Type B pancreatic cell (in vitro differentiated cells): ENCODE measurements at places on chromosomes 5 and 9. TPM values are rescaled to one million over a fixed set of nuclear protein-coding genes. Genes with fewer than 3 reads are reported as not detected.
A peak's percentile ranks its signal among the peaks of the same experiment; 100 is the strongest.

The THBS4 gene
- 8.8 and 16.6 TPM in 2 replicates for total RNA-seq

The BASP1 gene
- total RNA-seq = 131 and 197 TPM in 2 replicates

The PIP5KL1 gene
- 5.8 and 9.4 TPM in 2 replicates for total RNA-seq

The CDKN2AIPNL gene
- 24.4 and 28.7 TPM in 2 replicates for total RNA-seq

DNA sequence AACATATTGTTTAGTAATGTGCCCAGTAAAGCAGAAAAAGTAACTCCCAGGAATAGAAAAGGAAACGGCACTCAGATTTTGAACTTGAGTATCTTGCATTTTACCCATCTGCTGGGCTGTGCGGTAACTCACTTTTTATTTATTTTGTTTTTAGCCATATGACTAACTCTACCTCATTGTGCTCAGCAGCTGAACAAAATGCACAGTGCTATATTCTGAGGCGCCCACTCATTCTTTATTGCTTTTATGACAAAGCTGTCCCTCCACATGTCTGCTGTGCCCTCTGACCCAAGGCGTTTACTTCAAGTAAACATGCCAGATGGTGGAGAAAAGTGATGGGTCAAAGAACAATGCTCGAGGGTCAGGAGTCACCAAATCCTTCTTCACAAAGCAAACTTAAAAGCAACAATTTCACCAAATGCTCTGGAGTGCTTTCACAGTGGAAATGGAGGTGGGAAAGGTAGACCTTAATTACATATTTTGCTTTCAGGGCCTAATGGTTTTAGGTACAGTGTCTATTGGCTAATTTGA, 215.2 kb upstream of the ELAVL2 start:
- no peak overlapping the region for H3K27ac ChIP-seq
- no peaks in the 10 kb centered on the region for H3K36me3 ChIP-seq
- no peaks in the 10 kb centered on the region for H3K4me1 ChIP-seq
- H3K27me3 ChIP-seq = no peaks in the 10 kb centered on the region
- H3K4me3 ChIP-seq = no peak overlapping the region

- H3K27ac ChIP-seq = no peak overlapping the region
- H3K36me3 ChIP-seq = peaks cover 15% of the 10 kb centered on the region
- DNase-seq = no peak
- H3K27me3 ChIP-seq = peaks cover 16% of the 10 kb centered on the region
- H3K4me1 ChIP-seq = peaks cover 24% of the 10 kb centered on the region
Measured at GRCh38 chr5:169213479-169213878, 87.5 kb downstream of the SLIT3 start.

- H3K4me1 ChIP-seq = peaks cover 24% of the 10 kb centered on the region
- peaks cover 10% of the 10 kb centered on the region for H3K36me3 ChIP-seq
- peak overlapping the region; percentile 88 for H3K27ac ChIP-seq
- H3K4me3 ChIP-seq = peak overlapping the region; percentile 97
Measured at GRCh38 chr5:90473396-90474234, 956 bp downstream of the MBLAC2 start.

- no peak overlapping the region for H3K27ac ChIP-seq
- H3K4me3 ChIP-seq = no peak overlapping the region
- peaks cover 24% of the 10 kb centered on the region for H3K27me3 ChIP-seq
- no peak for DNase-seq
- H3K36me3 ChIP-seq = peaks cover 9% of the 10 kb centered on the region
Measured at GRCh38 chr5:168793841-168794837, 215.0 kb upstream of the PANK3 start.

GRCh38 chr5:90802474-90803317, 244.1 kb downstream of the ADGRV1 start:
- no peaks in the 10 kb centered on the region for H3K4me1 ChIP-seq
- no peaks in the 10 kb centered on the region for H3K36me3 ChIP-seq
- no peak for DNase-seq
- no peaks in the 10 kb centered on the region for H3K27me3 ChIP-seq
- no peak overlapping the region for H3K27ac ChIP-seq

DNA sequence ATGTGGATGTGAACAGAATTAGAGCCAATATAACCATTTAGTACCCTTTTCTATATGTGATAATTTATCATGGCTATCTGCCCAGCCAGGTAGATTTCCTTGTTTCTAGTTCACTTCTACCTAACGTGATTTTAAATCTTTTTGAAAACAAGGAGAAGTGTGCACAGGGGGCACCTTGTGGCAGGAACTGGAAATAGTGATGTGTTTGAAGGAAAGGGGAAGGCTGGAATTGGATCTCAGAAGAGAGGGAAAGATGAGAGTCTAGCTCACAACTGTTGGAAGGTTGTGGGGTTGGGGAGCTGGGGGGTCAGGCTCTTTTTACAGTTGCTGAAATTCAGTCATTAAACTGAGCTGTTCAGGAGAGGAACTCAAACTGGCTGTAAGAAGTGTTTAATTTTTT, 219.5 kb downstream of the KCTD16 start:
- H3K27ac ChIP-seq = no peak overlapping the region
- H3K4me3 ChIP-seq = no peak overlapping the region
- DNase-seq = no peak

DNA sequence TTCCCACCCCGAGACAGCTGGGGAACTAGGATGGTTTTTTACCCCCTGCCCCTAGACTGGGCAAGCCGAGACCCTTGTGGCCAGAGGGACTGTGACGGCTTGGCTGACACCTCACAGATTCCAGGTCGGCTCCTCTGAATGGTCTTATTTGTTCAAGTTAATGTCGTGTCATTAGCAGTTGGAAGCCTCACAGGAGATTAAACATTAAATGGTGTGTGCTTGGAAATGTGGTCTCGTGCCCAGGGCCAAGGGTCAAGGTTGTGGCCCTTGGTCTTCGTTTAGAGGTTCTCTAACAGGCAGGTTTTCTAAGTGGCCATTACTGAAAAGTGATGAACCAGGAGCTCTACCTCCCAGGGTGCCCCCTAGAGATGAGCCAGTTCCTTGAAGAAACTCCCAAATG, 61.2 kb upstream of the RXRA start:
- H3K27ac ChIP-seq = no peak overlapping the region
- H3K4me1 ChIP-seq = peaks cover 24% of the 10 kb centered on the region
- no peak overlapping the region for H3K4me3 ChIP-seq
- no peaks in the 10 kb centered on the region for H3K36me3 ChIP-seq

GRCh38 chr9:128705051-128705965, 3.0 kb downstream of the PKN3 start:
- H3K27ac ChIP-seq = no peak overlapping the region
- no peaks in the 10 kb centered on the region for H3K27me3 ChIP-seq
- DNase-seq = no peak
- H3K36me3 ChIP-seq = no peaks in the 10 kb centered on the region
- no peaks in the 10 kb centered on the region for H3K4me1 ChIP-seq
- H3K4me3 ChIP-seq = no peak overlapping the region

DNA sequence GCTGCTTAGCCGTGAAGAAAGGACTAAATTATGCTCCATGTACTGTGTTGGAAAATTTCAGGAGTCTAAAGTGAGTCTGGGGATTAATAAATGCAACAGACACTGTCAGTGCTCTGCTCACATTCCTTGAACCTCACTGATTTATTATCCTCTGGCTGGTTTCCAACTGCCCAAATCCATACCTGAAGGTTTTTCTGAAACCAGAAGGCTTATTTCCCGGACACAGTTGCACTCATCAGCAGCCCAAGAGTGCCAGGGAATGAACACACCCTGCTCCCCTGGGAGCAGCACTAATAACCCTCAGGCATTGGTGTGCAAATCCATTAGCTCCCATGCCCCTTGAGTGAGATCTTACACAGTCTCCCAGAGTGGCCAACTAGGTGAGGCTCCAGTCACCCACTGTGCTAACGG, 38.7 kb downstream of the F2R start:
- peaks cover 3% of the 10 kb centered on the region for H3K27me3 ChIP-seq
- H3K36me3 ChIP-seq = no peaks in the 10 kb centered on the region
- H3K4me3 ChIP-seq = no peak overlapping the region
- no peaks in the 10 kb centered on the region for H3K4me1 ChIP-seq

DNA sequence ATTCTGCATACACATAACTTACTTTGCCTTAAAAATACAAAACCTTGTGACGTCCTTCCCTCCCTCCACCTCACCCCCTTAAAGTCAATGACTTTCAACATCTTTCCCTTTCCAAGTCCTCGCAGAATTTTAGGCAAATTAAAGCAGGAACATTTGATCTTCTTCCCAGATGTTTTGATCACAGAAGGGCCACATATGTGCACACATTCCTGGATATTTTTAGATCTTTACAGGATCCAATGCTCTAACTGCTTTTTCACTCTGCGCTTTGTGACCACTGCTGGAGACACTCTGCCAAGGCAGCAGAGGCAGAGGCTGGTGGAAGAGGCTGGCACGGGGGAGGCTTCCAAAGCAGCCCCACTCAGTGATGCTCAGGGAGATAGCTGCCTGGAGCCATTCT, 130.7 kb downstream of the SEC61B start:
- H3K27ac ChIP-seq = no peak overlapping the region
- no peaks in the 10 kb centered on the region for H3K4me1 ChIP-seq
- H3K4me3 ChIP-seq = no peak overlapping the region
- no peak for DNase-seq
- H3K27me3 ChIP-seq = no peaks in the 10 kb centered on the region

DNA sequence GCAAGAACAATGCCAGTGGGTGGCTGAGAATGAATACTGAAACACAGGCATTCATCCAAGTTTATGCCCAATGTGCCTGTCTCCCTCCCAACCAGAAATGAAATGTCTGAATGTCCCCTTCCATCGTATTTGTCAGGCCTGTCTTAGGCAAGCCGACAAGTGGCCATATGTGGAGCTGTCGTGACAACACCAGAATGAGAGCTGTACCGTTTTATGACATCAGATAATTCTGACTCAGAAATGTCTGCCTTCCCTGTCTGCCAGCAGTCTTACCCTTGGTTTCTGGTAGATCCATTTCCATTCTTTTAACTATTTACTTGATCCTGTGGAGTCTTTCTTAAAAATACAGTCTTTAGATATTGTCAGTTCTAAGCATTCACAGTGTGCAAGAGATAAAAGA, 211.8 kb downstream of the NR3C1 start:
- H3K4me1 ChIP-seq = peaks cover 15% of the 10 kb centered on the region
- no peak overlapping the region for H3K4me3 ChIP-seq
- no peaks in the 10 kb centered on the region for H3K27me3 ChIP-seq
- no peak for DNase-seq
- H3K27ac ChIP-seq = no peak overlapping the region

- H3K4me1 ChIP-seq = no peaks in the 10 kb centered on the region
- H3K36me3 ChIP-seq = no peaks in the 10 kb centered on the region
- H3K4me3 ChIP-seq = peak overlapping the region; percentile 20
- H3K27ac ChIP-seq = peak overlapping the region; percentile 63
- H3K27me3 ChIP-seq = no peaks in the 10 kb centered on the region
- DNase-seq = no peak
Measured at GRCh38 chr5:77285251-77285841, 74.9 kb downstream of the PDE8B start.
